ENCODE measurements at places on chromosomes 11 and 22.
A peak's percentile ranks its signal among the peaks of the same experiment; 100 is the strongest.

- DNase-seq: peak; percentile 19
Observed at GRCh38 chr22:43945632-43946383, 9.4 kb upstream of the SAMM50 start.

- DNase-seq: peak; percentile 81
Observed at GRCh38 chr11:1652771-1653540, 23.4 kb downstream of the KRTAP5-5 start.

GRCh38 chr11:104781719-104782376 lies 116.4 kb downstream of the CASP12 start:
- DNase-seq: no peak

DNA sequence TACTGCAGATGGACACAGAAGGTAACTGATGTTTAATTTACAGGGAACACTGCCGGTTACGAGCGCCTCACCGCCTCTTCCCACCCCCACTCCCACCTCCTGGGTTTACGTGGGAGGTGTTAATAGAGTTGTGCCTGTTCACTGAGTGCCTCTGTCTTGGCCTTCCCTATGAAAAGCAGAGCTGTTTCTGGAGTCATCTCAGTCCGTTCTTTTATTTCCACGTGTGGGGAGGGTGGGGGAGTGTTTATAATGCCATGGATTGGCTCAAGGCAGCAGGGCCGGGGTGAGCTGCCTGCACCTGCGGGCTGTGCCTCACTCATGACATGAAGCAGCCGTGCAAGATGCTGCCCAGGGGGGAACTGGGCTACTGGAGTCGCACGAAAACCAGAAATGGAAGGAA lies 322.7 kb downstream of the CADM1 start:
- no peak for DNase-seq

- no peak for DNase-seq
Observed at GRCh38 chr11:60064111-60064510, 7.6 kb downstream of the MS4A3 start.

DNA sequence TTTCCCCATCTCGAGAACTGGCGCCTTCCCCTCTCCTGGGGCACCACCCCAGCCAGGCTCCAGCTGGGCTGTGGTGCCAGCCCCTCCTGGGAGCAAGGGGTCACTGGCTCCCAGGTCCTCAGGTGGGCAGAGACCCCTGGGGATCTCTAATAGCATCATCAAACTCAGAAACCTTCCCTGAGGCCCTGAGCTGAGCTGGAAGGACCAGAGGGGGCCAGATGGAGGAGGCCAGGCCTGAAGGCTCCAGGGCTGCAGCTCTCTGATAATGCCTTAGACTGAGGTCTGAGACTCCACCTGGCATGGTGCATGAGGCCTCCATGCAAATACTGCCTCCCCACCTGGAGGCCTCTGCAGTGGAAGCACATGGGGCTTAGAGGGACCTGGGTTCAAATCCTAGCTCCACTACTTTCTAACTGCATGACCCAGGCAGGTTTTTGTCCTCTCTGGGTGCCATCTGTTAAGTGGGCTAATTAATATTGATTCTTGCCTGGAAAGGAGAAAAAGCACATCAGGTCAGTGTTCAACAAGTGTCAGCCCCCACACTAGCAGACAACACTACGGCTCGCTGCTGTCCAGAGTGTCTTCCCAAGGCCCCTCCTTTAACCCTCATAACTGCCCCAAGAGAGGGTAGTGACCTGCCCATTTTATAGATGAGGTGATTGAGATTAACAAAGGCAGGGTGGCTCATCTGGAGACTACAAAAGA lies 1.5 kb downstream of the MAPK8IP1 start:
- DNase-seq: no peak

DNA sequence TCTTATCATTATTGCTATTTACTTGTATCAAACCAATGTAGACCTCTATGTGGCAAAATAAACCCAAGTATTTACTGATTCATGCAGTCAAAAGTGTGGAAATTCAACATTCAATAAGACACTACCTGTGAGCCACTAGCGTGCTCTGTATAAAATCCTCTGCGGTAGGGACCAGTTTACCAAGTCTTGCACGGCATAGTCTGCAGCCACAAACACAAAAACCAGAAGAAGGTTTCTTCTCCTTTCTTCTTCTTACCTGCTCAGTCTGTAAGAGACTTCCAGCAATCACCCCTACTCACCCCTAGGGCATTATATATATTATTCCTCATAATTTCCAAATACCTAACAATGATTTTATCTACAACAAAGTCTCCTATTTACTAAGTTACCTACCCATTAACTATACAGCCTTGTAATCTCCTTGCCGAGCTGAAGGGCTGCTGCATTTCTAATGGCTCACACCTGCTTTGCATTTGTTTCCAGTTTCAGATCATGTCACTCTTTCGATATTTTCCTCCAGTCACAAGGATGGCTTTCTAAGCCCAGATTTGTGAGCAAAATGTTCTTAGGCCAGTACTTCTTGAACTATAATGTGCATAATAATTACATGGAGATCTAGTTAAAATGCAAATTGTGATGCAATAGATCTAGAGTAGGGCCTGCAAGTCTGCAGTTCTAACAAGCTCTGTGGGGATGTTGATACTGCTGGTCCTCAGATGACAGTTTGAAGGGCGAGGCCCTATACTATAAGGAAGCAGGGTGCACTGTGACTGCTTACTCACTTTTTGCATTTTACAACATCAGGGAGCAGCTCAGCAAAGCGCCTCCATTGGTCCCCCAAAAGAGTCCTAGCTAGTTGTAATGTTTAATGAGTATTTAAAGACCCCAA lies 191.9 kb upstream of the DDI1 start:
- no peak for DNase-seq

GRCh38 chr11:2377511-2378443 lies 667 bp downstream of the CD81 start:
- DNase-seq: peak; percentile 84

DNA sequence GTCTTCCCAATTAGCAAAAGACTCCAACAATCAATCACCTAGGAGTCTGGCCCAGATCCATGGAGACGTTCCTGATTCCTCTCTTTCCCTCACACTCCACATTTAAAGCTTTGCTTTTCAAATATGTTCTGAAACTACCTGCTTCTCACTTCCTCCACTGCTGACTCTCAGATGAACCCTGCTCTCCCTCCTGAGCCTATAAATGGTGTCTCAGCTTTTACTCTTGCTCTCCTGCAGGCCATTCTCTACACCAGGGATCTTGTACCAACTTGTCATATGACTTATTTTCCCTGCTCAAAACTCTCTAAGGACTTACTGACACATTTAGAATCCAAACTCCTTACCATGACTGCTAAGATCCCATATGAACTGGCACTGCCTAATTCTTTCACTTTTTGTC lies 138.4 kb upstream of the DDI1 start:
- no peak for DNase-seq

GRCh38 chr11:63551091-63551888 lies 11.9 kb downstream of the PLAAT2 start:
- no peak for DNase-seq

DNA sequence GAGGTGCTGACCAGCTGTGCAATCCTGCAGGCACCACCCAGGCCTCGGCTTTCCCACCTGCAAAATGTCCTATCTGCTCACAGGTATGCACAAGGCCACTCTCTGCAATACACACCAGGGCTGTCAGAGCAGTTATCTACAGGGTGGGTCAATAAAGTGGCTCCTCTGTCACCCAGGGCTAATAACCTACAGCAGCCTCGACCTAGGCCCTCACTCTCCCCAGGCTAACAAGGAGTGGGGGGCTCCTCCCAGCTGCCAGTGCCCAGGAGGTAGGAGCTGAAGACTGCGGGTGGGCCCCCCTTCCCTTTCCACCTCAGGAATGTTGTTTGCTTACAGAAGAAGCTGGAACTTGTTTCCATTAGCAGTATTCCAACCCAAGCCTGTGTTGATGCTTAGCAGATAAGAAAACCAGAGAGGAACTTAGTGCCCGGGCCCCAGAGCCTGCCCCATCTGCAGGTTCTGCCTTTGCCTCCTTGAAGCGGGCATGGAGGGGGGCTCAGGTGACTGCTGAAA lies 26.8 kb downstream of the MYH9 start:
- DNase-seq: no peak

- no peak for DNase-seq
Observed at GRCh38 chr22:45966320-45966894, 10.6 kb downstream of the WNT7B start.

GRCh38 chr11:16193897-16194381 lies 162.4 kb downstream of the SOX6 start:
- DNase-seq: no peak

All from muscle of arm (tissue), 14 donors.